ENCODE measurements at places on chromosomes 1 and 21.

DNA sequence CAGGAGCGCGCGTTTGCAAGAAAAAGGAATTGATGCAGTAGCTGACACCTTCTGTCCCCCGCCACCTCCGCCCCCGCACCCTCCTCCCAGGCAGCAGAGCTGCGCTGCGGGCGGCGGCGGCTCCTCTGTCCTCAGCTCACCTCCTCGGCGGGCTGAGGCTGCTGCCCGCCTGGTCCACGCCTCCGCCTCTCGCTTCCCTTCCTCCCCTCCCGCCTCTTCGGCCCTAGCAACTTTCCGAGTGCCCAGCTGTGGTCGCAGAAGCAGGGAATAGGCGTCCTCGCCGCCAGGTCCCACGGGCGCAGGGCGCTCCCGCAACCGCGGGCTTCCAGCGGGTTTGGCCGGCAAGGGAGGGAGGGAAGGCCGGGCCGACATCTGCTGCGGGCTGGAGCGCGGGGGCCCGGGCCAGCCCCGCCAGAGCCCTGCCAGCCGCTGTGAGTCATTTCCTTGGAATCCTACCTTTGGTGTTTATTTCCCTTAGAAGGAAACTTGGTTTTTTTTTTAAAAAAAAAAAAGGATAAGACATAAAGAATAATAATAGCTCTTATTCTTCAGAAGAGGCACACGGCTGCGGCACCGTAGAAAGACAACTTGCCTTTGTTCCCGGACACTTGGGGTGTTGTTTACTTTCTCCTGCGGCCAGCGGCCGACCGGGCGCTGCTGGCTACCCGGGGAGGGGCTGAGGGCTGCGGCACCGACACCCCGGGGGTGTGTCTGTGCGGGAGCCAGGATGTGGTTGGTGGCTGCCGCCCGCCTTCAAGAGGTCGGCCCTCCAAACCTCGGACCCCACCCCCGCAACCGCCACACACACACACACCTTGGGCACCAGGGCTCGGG, 1.1 kb downstream of the SERTAD4 start:
- DNase-seq: peak; percentile 89

GRCh38 chr1:42046761-42047507, 106.3 kb upstream of the GUCA2B start:
- peak; percentile 7 for DNase-seq

- no peak for DNase-seq
Measured at GRCh38 chr21:29231756-29232529, 66.8 kb upstream of the BACH1 start.

- DNase-seq: no peak
Measured at GRCh38 chr1:149967646-149968045, 31.0 kb upstream of the MTMR11 start.
